Upper lobe of right lung (tissue), 1 donor: ENCODE measurements at places on chromosomes 6 and 20.

DNA sequence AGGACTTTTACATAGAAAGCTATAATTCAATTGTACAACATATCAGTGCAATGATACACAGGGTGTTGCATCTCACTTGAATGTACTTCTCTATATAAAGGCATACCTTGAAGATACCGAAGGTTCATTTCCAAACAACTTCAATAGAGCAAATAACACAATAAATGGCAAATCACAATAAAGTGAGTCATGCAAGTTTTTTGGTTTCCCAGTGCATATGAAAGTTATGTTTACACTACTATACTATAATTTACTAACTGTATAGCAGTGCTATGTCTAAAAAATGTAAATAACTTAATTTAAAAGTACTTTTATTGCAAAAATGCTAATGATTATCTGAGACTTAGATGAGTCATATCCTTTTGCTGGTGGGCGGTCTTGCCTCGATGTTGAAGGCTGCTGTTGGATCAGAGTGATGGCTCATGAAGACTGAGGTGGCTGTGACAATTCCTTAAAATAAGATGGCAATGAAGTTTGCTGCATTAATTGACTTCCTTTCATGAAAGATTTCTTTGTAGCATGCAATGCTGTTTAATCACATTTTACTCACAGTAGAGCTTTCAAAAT lies 188.8 kb downstream of the TASP1 start:
- H3K27ac ChIP-seq = no peak overlapping the region
- H3K4me1 ChIP-seq = no peaks in the 10 kb centered on the region
- no peak for DNase-seq
- no peaks in the 10 kb centered on the region for H3K27me3 ChIP-seq
- no peaks in the 10 kb centered on the region for H3K36me3 ChIP-seq
- H3K4me3 ChIP-seq = no peak overlapping the region

DNA sequence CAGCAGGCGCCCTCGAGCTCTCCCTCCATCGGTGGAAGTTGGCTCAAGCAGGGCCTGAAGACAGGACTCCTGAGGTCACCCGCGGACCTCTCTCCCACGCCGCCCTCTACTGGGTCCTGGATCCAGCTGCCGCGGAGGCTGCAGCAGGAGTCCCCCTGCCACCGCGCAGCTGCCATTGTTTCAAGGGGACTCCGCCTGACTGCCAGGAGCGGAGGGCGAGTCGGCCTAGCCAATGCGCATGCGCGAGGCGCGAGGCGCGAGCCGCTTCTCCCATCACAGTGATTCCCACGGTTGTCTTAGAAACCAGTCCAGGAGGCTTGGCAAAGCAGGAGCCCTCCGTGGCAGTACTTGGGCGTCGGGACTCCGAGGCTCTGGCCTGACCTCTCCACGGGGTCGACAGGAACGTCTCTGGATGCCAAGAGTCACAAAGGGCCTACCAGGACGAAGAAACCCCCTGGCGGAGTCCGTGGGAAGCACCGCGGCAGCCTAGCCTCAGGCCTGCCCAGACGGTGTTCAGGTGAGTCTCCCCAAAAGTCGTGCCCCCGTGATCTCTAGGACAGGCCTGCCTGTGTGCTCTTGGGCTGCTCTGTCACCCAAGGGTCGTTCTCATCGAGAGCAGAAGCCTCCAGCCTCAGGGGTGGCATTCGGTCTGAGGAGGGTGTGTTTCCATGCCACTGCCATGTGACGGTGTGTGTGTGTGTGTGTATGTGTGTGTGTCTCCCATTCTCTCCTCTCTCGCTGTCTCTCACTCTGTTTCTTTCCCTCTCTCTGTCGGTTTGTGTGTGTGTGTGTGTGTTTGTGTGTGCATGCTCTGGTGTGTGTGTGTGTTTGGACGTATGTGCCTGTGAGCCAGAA lies 290.6 kb upstream of the ZNF337 start:
- peak; percentile 72 for DNase-seq
- H3K4me1 ChIP-seq = peaks cover 4% of the 10 kb centered on the region
- peak overlapping the region; percentile 40 for H3K4me3 ChIP-seq
- H3K27me3 ChIP-seq = no peaks in the 10 kb centered on the region

DNA sequence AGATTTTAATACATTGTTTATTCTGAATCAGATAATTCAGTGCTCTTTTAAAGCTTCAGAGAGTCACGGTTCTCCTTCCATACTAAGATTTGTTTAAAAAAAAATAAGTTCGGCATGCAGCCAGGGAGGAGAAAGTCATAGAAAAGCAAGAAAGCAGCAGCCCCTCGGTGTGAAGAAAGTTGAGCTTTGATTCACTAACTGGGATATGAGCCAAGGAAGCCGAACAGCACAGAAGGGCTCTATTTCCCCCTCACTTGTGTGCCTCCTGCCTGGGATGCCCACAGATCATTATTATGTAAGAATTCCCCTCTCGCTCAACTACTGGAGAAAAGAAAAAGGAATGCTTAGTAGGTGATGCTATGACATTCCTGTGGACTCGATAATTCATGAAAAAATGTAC lies 69.3 kb upstream of the SYNJ2 start:
- no peaks in the 10 kb centered on the region for H3K4me1 ChIP-seq
- no peak overlapping the region for H3K27ac ChIP-seq
- no peak for DNase-seq
- no peaks in the 10 kb centered on the region for H3K27me3 ChIP-seq
- H3K4me3 ChIP-seq = no peak overlapping the region
- peaks cover 34% of the 10 kb centered on the region for H3K36me3 ChIP-seq

DNA sequence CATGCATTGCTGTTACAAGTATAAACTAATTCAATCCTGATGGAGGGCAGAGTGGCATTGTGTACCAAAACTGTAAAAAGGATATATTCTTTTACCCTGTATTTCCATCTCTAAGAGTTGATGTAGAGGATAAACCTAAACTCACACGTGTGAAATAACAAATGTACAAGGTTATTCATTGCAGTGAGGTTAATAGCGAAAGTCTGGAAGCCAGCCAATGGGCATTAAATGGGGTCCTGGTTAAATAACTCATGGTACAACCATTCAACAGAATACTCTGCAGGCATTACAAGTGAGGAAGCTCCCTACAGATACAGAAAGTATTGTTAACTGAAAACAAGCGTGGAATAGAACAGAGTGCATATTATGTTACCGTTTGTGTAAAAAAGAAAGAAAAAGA lies 56.9 kb downstream of the BCAS1 start:
- DNase-seq = no peak
- H3K4me3 ChIP-seq = no peak overlapping the region
- no peaks in the 10 kb centered on the region for H3K36me3 ChIP-seq
- no peak overlapping the region for H3K27ac ChIP-seq
- H3K4me1 ChIP-seq = no peaks in the 10 kb centered on the region
- no peaks in the 10 kb centered on the region for H3K27me3 ChIP-seq

DNA sequence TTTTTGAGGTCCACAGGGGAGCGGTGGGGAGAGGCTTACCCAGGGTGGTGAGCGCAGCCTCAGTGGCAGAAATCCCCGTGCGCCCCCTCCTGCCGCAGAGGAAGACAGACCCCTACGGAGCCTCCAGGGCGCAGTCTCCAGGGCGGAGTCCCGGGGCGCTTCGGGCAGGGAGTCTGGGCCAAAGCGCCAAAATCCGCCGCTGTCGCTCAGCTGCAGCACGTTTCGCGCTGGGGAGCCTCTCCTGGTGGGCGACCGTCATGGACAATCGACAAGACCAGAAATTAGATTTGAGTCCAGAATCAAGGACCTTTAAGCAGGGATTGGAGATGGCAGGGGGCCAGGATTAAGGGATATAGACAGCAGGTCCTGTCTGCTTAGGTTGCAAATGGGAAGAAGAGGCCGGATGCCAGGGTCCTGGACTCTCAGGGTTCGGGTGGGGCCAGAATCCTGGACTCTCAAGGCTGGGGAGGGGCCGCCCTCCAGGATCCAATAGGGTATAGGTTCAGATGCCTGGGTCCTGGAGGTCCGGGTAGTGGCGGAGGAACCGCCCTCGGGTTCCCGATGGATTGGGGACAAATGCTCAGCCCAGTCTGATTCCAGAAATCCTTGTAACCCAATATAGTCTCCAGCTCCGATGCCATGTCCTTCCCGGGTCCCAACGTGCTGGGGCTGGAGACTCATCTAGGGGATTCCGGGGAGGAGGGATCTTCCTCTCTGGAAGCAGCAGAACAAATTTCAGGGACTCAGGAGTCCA lies 7.9 kb upstream of the HLA-E start:
- no peak overlapping the region for H3K4me3 ChIP-seq
- DNase-seq = no peak
- peaks cover 7% of the 10 kb centered on the region for H3K4me1 ChIP-seq
- H3K36me3 ChIP-seq = no peaks in the 10 kb centered on the region
- H3K27ac ChIP-seq = no peak overlapping the region

DNA sequence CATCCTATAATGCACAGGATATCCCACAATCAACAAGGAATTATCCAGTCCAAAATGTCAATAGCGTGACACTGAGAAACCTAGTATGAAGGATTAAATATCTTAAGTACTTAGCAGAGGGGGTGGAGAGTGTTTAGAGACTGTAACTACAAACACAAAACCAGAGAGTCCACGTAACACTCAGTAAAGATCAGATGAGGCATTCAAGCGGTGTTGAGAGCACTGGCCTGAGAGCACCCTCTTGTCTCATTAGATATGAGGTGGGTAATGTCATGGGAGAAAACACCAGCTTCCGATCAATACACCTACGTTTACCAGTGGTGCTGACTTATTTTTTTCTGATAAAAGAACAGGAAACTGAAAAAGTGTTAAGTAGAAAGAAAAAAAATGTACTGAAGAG lies 2.3 kb downstream of the FAM184A start:
- H3K4me1 ChIP-seq = no peaks in the 10 kb centered on the region
- no peaks in the 10 kb centered on the region for H3K27me3 ChIP-seq
- H3K27ac ChIP-seq = peak overlapping the region; percentile 85
- no peaks in the 10 kb centered on the region for H3K36me3 ChIP-seq

- no peak overlapping the region for H3K27ac ChIP-seq
- H3K4me3 ChIP-seq = no peak overlapping the region
- H3K4me1 ChIP-seq = no peaks in the 10 kb centered on the region
- H3K27me3 ChIP-seq = peaks cover 96% of the 10 kb centered on the region
Observed at GRCh38 chr6:10395704-10396546, 18.9 kb downstream of the TFAP2A start.

DNA sequence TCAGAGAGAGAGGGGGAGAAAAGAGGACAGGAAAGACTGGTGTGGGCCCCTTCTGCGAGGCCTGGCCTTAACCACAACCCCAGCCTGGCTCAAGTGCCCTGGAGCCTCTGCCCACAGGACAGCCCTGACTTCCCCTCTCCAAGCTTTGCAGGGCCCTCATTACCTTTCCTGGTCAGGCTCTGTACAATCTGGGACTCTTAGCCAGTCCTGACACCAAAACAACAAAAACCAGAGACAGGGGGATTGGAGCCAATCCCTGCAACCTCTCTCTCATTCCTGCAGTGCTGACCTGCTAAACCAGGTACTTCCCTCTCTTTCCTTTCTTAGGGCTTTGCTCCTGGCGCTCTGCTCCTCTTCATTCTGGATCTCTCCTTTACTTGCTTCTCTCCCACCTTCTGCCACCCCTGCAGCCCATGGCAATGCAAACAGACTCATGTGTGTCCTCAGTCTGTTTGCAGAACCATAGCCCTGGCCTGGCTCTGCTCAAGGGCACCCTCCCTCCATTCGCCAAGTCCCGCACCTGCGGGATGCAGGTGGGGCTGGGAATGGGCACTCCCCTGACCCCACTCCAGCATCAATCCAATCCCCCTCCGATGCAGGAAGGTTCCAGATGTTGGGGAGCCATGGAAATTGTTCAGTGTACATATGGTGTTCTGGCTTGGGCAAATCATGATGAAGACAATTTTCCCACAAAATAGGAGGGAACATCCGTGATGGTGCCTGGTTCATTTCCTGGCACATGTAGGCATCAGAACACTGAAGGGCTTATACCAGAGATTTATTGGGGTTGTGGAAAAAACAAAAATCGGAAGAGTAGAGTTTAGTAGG lies 38.1 kb downstream of the RPP40 start:
- H3K27ac ChIP-seq = no peak overlapping the region
- no peaks in the 10 kb centered on the region for H3K4me1 ChIP-seq
- no peaks in the 10 kb centered on the region for H3K27me3 ChIP-seq
- H3K4me3 ChIP-seq = no peak overlapping the region

GRCh38 chr6:144878577-144878976 lies 593.4 kb downstream of the UTRN start:
- no peaks in the 10 kb centered on the region for H3K27me3 ChIP-seq
- H3K4me1 ChIP-seq = no peaks in the 10 kb centered on the region
- no peaks in the 10 kb centered on the region for H3K36me3 ChIP-seq
- no peak overlapping the region for H3K27ac ChIP-seq
- DNase-seq = no peak

DNA sequence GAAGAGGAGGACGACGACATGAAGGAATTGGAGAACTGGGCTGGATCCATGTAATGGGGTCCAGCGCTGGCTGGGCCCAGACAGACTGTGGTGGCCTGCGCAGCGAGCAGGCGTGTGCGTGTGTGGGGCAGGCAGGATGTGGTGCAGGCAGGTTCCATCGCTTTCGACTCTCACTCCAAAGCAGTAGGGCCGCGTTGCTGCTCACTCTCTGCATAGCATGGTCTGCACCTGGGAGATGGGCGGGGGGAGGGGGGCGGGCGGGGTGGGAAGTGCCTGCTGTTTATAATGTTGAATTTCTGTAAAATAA lies 42.3 kb downstream of the CHMP4B start:
- H3K4me3 ChIP-seq = no peak overlapping the region
- H3K27ac ChIP-seq = no peak overlapping the region
- no peaks in the 10 kb centered on the region for H3K4me1 ChIP-seq
- DNase-seq = no peak
- peaks cover 74% of the 10 kb centered on the region for H3K36me3 ChIP-seq

- no peaks in the 10 kb centered on the region for H3K4me1 ChIP-seq
- H3K27ac ChIP-seq = no peak overlapping the region
- no peak for DNase-seq
- H3K4me3 ChIP-seq = no peak overlapping the region
- no peaks in the 10 kb centered on the region for H3K36me3 ChIP-seq
- H3K27me3 ChIP-seq = no peaks in the 10 kb centered on the region
Observed at GRCh38 chr6:130322673-130323268, 43.0 kb upstream of the TMEM200A start.

- DNase-seq = no peak
- peaks cover 3% of the 10 kb centered on the region for H3K4me1 ChIP-seq
- no peak overlapping the region for H3K27ac ChIP-seq
- no peak overlapping the region for H3K4me3 ChIP-seq
- H3K36me3 ChIP-seq = no peaks in the 10 kb centered on the region
Observed at GRCh38 chr6:89970072-89970471, 75.8 kb downstream of the GJA10 start.

- no peaks in the 10 kb centered on the region for H3K27me3 ChIP-seq
- H3K36me3 ChIP-seq = no peaks in the 10 kb centered on the region
- DNase-seq = no peak
- H3K4me1 ChIP-seq = no peaks in the 10 kb centered on the region
- no peak overlapping the region for H3K27ac ChIP-seq
- no peak overlapping the region for H3K4me3 ChIP-seq
Observed at GRCh38 chr20:24942679-24943078, 6.4 kb upstream of the CST7 start.
